Pancreas (tissue), 10 donors: ENCODE measurements at places on chromosomes 12 and 14.

- no peak for DNase-seq
Measured at GRCh38 chr12:131353376-131353775, 357.5 kb upstream of the SFSWAP start.

GRCh38 chr12:75820071-75820470, 211.5 kb downstream of the PHLDA1 start:
- DNase-seq = no peak

DNA sequence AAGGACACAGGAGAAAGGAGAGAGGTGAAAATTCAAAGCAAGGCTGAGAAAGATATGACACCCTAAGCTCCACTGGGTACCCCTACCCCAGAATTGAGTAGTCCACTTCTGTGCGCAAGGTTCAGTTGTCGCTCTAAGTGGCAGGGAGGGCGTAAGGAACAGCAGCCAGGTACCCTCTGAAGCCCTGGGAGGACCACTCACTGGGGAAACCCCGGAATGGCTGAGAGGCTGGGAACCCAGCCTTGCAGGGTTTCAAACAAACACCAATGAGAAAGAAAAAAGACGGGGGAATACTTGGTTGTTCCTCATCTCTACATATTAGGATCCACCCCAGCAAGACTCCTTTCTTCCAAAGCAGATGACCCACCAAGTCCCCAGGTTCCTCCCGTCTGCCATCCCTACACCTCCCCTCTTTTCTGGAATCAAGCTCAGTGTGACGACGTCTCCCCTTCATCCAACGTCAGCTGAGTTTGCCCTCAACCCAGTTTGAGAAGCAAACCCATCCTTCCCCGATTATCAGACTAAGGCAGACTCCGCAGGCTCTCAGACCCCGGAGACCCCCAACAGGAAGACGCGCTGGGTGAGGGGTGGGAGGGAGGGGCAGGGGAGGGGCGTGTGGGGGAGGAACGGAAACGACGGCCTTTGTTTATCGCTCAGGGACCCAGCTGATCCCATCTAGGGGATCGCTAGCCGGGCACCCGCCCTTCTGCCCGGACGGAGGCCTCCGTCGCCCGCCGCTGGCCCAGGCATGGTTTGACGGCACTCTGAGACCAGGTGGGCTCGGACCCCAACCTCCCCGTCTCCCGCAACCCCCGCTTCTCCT, 795 bp downstream of the LMBR1L start:
- no peak for DNase-seq

GRCh38 chr12:16358878-16359277, 11.4 kb downstream of the MGST1 start:
- no peak for DNase-seq

DNA sequence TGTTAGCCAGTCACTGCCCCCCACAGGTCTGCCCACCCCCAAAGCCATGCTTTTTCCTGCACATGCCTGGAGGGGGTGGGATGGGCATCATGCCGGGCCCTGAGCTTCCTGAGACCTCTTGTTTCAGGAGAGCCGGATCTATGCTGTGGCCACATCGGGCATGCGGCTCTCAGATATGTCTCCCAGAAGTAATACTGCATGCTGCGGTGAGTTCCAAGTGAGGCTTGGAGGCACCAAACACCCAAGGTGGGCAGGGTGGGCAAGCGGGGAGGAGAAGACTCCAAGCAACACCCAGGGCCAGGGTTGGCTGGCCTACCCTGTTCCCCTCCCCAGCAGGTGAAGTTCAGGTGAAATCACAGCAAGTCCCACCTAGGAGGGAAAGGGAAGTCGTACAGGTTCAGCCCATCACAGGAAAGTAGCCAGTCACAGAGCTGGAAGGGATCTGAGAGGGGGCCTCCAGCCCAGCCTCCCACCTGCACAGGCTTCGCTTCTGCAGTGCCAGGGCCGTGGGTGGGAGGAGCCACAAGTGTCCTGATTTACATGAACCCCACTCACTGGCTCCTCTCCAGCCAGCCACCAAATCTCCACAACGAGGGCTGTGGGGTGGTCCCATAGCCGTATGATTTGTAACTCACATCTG, 30.9 kb downstream of the PIGH start:
- DNase-seq = no peak

DNA sequence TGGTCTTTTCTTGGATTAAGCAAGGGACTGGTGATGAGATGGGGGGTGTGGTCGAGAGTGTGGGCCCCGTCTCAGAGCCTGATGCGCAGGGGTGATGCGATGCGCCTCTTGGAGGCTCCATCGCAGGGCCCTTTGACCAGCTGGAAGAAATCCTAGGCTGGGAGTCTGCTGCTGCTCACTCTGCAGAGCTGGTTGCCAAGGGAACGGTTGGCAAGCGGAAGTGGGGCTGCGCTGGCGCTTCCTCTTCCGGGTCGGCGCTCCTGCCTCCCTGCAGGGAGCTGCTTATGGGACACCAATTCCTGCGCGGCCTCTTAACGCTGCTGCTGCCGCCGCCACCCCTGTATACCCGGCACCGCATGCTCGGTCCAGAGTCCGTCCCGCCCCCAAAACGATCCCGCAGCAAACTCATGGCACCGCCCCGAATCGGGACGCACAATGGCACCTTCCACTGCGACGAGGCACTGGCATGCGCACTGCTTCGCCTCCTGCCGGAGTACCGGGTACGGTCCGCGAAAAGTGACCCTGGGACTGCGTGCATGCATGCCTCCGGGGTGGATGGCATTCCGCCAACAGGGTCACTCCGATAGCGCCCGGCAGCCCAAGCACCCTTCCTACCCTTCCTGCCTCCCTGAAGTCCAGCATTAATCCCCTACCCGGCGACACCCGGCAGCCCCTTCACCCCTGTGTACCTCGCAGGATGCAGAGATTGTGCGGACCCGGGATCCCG, at the start of gene MYG1:
Gene MYG1, plus strand, starts transcription at position 242 of the 727 bp plus-strand sequence. Its CDS starts 43 bp downstream, at position 285.
- peak; percentile 90 for DNase-seq

GRCh38 chr12:52684431-52684830, 4.2 kb upstream of the KRT1 start:
- DNase-seq = no peak

DNA sequence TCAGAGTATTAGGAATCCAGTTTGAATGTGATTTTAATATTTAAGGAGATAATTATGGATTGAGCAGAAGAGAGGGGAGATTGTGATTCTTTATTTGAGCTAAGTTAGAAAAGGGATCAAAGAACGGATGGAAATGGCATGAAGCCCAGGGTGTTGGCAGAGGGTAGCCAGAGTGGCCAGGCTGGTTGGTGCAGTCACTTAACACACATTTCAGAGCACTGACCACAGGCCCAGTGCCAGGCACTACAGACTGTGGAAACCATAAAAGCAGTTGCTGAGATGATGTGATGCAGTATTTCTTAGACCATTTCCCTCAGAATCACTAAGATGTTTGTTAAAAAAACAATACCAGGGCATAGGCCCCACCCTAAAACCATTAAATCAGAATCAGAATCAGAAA, 167.7 kb upstream of the AMIGO2 start:
- DNase-seq = peak; percentile 65

DNA sequence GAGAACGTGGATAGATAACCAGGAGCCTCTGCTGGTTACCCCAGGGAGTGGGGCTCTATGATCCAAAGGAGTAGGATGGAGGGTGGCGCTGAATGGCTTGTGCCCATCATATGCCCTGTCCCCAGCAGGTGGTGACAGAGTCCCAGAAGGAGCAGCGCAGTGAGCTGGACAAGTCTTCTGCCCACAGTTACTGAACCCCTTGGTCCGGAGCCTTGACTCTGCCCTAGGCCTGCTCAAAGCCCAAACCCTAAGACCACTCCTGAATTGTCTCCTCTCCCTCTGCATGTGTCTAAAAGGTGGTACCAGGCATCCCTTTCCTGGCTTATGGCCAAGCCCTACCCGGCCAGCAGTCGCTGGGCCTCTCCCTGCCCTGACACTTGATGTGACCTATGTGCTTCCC, 3.2 kb downstream of the PRPH start:
- no peak for DNase-seq

DNA sequence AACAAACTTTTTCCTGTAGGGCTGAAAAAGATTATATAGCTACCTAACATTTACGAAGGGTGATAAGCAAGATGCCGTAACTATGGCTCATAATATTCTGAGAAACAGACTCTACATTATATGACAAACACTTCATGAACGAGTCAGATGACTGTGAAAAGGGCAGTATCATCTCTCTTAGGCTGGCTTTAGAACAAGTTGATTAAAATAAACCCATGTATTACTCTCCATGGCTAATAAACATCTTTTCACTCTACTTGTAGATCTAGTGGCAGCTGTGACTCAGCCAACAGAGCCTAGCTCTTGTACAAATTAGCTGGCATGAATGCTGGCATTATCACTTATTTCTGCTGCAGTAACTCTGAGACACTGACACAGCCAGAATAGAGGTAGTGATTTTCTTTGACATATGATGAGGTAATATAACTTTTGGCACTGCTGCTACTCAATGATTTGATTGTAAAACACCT, 47.1 kb downstream of the SLC2A13 start:
- no peak for DNase-seq

- DNase-seq = no peak
Measured at GRCh38 chr12:64773386-64773785, 14.2 kb upstream of the GNS start.

- DNase-seq = peak; percentile 79
Measured at GRCh38 chr12:127145929-127146789, 1120.8 kb upstream of the TMEM132C start.

DNA sequence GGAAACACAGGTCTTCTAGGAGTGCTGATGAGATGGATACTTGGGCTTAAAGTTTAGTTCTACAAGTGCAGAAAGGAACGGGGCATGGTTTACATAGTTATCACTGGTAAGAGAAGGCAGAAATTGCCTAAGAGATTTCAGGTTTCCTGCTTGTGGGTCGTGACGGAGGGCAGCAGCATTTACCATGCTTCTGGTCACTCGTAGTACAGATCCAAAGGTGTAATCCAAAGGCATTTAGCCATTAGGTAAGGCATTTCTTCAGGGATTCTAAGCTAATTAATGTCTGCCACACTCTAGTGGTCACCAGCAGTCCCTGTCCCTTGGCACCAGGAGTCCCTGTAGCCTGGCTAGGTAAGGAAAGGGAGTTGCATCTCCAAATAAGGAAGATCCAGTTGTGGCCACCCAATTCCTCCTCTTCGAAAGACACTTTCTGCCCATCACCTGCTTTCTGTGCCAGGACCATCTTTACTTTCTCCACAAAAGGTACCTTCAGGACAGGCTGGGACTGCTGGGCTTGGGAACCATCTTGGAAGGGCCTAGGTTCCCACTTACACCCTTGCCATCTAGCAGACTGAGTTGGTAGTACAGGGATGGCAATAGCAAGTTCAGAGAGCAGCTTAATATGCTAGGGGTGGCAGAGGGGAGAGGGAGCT, 1.5 kb downstream of the GSTZ1 start:
- no peak for DNase-seq
